ENCODE measurements at places on chromosomes 11 and 22.
A peak's percentile ranks its signal among the peaks of the same experiment; 100 is the strongest.

GRCh38 chr22:18066181-18066859 is 11.5 kb upstream of the PEX26 start:
- DNase-seq: no peak

DNA sequence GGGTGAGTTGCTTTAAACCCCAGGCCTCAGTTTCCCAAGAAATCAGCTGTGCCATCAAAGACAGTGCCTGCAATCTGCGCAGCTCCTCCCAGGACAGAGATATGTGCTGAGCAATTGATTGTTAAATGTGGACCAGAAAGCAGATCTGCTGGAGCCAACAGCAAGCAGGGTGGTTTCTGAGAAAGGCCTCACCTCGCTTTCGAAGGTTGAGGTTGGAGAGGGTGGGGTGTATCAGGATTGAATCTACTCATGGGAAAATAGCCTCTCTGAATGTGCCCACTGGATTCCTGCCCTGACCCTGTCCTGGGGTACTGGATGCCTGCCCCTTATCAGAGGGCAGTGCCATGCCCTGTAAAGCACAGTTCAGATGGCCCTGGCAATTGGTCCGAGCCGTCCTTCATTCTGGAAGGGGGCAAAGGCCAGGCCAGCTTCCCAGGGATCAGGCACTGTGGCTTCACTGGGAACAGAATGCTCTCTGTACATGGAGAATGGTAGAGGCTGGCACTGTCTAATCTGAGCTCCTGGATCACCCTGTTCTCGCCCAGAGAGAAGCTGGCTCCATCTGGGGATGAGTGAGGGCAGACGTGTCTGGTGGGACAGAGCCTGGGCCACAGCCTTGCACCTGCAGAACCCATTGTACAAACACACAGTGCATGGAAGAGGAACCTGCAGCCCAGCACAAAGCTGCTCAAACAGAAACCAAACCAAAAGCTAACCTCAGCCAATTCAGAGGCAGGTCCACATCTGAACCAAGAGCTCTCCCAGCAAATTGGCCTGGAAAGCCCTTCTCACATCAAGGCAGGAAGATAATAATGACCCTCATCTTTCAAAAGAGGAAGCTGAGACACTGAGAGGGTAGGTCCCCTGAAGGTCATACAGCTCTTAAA is 15.2 kb downstream of the DHCR7 start:
- DNase-seq: peak; percentile 9

- DNase-seq: no peak
Observed at GRCh38 chr11:128697645-128698174, 3.8 kb downstream of the FLI1 start.

DNA sequence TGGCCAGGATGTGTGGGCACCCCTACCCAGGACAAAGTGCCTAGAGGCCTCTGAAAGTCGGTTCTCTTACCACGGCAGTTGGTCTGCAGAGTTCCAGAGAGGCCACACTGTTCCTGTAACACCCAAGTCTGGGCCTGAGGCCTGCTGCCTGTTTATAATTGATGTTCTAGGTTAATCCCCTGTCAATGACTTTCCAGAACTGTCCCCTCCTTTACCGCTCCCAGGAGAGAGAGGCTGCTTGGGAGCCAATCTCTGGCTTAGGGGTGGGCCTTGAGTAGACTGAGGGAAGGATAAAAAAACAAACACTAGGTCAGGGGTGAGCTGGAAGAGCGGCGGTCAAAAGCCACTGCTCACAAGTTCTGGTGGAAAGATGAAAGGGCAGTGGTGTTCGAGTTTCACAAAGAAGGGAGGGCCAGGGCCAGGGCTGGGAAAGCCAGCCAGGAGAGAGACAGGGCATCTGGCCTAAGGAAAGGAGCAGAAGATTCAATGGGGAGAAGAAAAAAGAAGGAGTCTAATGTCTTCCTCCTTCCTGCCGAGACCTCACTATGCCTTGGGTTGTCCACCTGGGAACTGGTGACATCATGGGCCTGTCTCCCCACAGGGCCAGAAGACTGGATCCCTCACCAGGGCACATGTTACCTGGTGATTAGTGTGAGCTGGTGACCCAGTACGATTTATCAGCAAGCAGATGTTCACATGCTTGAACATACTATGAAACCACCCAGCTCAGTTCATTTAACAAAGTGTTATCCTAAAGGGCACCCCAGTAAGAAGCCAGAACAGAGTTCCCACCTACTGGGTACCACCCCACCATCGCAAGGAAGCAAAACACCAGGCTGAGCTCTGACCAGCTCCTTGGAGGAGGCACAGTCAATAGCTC is 50.2 kb downstream of the PC start:
- no peak for DNase-seq

DNA sequence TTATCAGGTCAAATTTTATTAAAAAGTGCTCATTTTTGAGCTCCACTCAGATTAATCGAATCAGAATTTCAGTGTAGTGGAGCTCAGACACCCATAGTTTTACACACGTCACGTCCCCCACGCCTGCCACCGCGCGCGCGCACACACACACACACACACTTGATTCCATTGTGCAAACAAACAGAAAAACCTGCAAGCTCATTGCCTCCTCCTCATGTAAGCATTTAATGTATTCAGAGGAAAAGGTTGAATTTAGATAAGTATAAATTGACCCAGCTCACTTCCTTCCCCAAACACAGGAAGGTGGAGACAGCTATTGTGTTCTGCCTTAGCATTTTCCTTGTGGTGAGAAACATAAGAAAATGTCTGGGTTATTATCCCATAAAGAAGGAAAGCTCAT is 336.7 kb downstream of the LUZP2 start:
- DNase-seq: no peak

- DNase-seq: no peak
Observed at GRCh38 chr11:86181379-86181778, 63.2 kb upstream of the EED start.

DNA sequence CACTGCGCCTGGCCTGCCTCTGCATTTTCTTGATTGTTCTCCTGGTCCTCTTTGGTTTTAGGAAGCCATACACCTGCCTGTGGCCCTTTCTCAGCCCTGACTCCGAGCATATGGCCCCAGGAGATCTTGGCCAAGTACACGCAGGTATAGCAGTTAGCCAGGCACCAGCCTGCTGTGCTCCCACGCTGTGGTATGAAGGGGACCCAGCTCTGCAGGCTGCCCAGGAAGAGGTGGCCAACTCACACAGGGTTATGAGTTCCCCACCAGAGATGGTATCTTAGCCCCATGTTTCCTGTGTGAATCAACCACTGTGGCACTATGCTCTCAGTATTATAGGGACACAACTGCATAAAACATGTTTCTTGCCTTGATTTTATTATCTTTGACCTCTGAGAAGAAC is 31.1 kb downstream of the SGSM3 start:
- no peak for DNase-seq

GRCh38 chr22:36343070-36343719 is 44.6 kb downstream of the MYH9 start:
- no peak for DNase-seq

DNA sequence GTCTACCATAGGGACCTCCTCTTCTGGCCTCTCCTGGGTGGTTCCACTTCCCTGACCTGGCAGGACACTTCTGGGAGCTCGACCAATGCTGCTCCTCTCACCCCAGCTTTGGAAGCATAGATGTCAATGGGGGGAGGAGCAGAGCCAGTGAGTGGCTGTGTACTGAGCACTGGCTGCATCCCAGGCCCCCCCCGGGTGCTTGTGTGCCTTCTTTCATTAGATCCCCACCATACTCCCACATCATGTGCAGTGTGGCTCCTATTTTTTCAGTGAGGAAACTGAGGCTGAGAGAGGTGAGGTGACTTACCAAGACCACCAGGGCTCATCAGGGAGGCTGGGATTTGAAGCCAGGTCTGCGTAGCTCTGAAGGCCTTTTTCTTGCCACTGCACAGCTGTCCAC is 44.3 kb downstream of the LRRC32 start:
- DNase-seq: no peak

DNA sequence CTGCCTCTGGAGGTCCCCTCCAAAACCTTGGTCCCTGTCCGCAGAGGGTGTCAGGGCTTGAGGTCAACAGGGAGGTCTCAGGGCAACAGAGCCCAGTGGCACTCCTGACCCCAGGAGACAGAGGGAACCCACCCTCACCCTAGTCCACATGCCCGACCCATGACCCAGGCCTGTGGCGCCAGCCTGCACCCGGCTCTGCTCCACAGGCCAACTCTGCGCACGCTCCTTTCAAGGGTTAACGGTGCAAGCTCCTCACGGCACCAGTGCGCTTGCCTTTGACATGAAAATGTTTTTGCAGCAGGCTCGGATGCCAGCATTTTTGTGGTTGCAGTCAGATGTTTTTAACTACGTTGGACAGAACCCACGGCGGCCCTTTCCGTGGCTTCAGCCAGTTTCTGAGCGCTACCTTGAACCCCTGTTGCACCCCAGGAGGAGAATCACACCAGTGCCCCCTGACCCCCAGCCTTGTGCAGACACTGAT is 68.6 kb downstream of the CDKN1C start:
- no peak for DNase-seq

DNA sequence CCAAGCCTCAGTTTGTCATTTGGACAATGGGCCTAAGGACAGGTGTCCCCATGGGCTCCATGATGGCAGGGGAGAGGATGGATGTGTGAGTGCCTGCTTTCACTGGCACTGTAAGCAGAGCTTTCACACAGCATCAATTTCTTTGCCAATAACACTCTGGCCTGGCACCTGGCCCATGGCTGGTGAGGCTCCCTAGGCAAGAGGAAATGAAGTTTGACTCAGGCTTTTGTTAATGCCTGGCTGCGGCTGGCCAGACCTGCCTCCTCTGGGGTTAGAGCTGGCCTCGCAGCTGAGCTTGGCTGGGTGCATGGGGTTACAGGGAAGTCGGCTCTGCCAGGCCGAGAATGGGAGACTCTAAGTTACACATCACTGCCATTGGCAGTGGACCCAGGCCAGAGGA is 30.0 kb upstream of the SEZ6L start:
- no peak for DNase-seq

- no peak for DNase-seq
Observed at GRCh38 chr22:26684168-26684567, 26.8 kb downstream of the MIAT start.

- no peak for DNase-seq
Observed at GRCh38 chr11:1055109-1055703, 18.7 kb upstream of the MUC6 start.

DNA sequence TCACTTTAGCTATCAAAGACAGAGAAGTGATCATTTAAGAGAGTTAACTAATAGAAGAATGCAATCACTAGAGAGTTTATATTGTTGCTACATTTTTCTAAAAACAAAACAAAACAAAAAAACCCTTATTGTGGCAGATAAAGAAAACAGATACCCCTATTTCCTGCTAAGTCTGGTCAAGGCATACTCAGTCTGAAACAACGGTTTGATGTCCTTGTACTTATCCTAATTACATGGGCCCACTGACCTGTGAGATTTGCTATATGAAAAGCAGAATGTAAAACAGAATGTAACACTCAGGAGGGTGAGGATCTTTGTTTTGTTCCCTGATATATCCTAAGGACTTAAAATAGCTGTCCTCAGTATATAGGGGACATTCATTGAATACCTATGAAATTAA is 24.6 kb downstream of the MAML2 start:
- no peak for DNase-seq

DNA sequence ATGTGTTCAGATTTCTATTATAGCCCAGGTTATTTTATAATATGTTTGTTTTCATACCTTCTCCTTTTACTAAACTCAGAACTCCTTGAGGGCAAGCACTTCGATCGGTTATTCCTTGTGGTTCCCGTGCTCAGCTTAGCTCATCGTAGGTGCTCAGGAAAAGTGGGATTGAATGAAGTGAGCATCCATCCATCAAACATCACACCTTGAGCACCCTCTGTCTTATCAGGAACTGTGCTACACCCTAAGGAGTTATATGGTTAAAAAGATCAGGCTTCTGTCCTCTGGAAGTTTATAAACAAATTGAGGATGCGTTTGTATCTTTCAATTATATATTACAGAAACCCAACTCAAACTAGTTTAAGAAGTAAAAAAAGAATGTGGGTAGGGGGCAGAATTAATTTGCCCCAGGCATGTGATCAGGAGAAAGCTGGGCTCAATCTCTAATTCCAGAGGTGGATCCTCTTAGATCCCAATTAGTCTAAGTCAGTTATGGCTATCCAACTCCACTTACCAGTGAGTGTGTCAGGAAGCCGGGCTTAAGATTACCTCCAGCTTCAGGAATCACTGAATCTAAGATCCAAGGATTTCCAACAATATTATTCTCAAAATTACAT is 59.9 kb upstream of the RRAS2 start:
- no peak for DNase-seq

DNA sequence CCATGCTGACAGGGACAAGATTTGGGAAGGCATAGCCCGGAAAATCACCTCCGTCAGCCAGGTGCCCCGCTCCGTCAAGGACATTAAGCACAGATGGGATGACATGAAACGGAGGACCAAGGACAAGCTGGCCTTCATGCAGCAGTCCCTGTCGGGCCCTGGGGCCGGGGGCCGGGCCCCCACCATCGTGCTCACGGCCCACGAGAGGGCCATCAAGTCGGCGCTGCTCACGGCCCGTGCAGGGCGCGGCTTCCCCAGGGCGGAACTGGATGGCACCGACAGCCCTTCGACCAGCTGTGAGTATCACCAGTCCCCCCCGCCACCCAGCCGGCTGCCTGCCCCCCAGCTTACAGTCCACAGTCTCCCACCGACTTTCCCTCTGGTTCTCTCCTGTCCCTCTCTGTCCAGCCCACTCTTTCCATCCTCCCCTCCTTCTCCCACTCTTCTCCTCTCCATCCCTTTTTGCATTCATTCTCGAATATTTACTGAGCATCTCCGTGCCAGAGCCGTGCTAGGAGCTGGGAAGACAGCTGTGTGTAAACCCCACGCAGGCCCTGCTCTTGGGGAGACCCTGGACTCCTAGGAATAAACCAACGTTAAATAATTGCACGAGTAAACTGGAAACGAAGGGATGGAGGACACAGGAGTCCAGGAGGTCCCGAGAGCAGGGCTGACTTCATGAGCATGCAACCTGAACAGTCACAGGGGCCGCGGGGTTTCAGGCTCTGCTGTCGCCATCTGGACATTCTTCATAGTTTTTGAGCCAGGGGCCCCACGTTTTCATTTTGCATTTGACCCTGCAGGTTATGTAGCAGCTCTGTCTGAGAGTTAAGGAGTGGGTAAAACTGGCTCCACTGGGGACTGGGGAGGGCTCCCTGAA is 62.8 kb downstream of the PRDM11 start:
- DNase-seq: no peak

GRCh38 chr11:122100037-122100755 is 15.8 kb downstream of the BLID start:
- DNase-seq: no peak

GRCh38 chr11:74465291-74465708 is 2.0 kb downstream of the KCNE3 start:
- DNase-seq: no peak

Measured in KBM-7 (cell line).